ENCODE measurements at places on chromosomes 1 and 21. TPM values are rescaled to one million over a fixed set of nuclear protein-coding genes. Genes with fewer than 3 reads are reported as not detected.

TDRD10 gene
- total RNA-seq = 5.2 TPM

KCNQ4 gene
- 3.1 TPM for total RNA-seq

SPRR3 gene
- not detected for total RNA-seq

FAM78B gene
- total RNA-seq = 1.1 TPM

CFHR2 gene
- total RNA-seq = not detected

- no peak overlapping the region for H3K27ac ChIP-seq
- H3K27me3 ChIP-seq = no peaks in the 10 kb centered on the region
- no peaks in the 10 kb centered on the region for H3K36me3 ChIP-seq
- no peak for DNase-seq
Observed at GRCh38 chr1:89587729-89588161, 45.2 kb upstream of the LRRC8C start.

GRCh38 chr1:25831569-25832196 lies 11.9 kb downstream of the MTFR1L start:
- DNase-seq = no peak
- H3K27ac ChIP-seq = no peak overlapping the region
- H3K4me1 ChIP-seq = peaks cover 2% of the 10 kb centered on the region

DNA sequence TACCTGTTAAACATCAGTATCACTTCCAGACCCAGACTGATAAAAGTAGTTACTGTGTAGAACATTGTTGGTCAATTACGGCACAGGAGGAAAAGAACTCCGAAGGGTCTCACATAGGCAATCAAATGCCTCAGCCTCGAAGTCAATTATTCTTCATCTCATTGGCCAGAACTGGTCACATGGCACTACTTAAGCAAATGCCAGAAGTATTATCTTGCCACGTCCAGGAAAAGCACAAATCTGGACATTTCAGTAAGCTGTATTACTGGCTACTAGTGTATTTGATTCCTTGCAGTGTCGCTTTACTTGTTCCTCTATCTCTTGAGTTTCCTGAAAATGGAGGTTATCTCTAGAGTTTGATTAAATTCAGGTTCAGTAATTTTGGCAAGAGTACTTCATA lies 24.4 kb downstream of the DIO1 start:
- DNase-seq = no peak
- no peaks in the 10 kb centered on the region for H3K27me3 ChIP-seq
- no peaks in the 10 kb centered on the region for H3K4me1 ChIP-seq
- no peak overlapping the region for H3K4me3 ChIP-seq
- no peak overlapping the region for H3K27ac ChIP-seq

- peak overlapping the region; percentile 63 for H3K4me3 ChIP-seq
- H3K4me1 ChIP-seq = peaks cover 47% of the 10 kb centered on the region
- H3K27ac ChIP-seq = peak overlapping the region; percentile 100
- no peaks in the 10 kb centered on the region for H3K27me3 ChIP-seq
- no peaks in the 10 kb centered on the region for H3K36me3 ChIP-seq
- peak; percentile 85 for DNase-seq
Observed at GRCh38 chr1:156499842-156500542, 583 bp downstream of the MEF2D start.

DNA sequence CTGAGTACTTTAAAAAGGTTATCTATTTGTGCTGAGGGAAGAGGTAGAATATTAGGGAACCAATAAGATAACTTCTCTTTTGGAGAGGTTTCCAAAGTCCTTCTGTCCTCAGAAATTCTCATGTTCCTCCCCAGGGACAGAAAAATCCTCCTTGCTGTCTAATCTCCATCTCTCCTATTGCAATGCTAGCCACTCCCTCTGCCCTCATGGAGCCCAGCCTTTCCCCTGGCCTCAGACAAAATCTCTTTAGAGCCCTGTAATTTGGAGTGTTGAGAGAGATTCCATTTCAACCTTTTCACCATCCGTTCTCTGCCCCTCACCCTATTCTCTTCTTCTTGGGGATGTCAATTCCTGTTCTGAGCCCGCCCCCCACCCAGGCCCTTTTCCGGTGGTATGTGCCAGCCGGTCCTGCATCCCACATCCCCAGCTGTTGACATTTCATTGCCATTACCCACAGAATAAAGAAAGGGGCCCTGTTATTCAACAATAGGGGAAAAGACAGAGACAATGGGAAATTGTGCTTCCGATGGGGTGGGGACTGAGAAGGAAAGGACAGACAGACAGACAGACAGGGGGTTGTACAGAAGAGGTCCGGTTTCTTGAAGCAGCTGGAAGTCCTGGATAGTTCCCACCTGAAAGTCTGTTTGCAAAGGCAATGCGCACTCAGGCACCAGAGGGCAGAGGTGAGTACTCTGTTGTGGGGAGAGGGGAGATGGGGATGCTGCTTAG lies at the start of gene HAPLN2:
Gene HAPLN2 (plus strand): TSS at position 563 of the 729 bp plus-strand sequence. CDS start 4,076 bp downstream, outside the sequence.
- H3K36me3 ChIP-seq = no peaks in the 10 kb centered on the region
- H3K4me3 ChIP-seq = no peak within 1 kb of the TSS
- no peak within 1 kb of the TSS for H3K27ac ChIP-seq

DNA sequence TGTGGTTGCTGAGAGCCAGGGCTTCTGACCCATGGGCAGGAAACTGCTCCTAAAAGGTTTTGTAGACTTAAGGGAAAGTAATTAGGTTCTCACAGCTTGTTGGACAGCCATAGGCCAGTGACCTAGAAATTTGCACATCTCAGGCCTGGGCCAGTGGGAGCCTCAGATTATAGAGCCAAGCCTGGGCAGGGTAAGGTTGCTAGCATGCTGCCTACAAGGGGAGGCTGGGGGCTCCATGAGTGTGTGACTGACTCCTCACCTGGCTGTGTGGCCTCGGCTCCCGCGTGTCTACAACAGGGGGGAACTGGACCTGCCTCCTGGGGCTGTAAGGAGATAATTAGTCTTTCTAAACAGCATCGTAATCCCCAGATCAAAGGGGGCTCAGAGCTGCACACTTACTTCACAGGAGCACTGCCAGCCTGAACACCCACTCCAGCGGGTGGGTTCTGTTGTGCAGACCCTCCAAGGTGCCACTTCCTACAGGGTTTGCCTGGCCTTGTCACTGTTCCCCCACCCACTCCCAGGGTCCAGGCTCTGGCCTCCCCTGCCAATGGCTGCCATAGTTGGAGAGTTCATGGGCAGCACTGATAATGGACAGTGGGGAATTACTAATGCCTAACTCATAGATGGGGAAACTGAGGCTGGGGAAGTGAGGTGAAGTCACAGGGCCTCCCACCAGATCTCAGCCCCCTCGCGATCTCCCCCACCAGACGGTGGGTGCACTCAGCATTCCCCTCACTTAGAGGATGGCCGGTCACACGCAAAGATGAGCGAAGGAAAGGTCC lies 230.4 kb upstream of the TMEM51 start:
- no peaks in the 10 kb centered on the region for H3K27me3 ChIP-seq
- no peaks in the 10 kb centered on the region for H3K36me3 ChIP-seq
- DNase-seq = no peak
- peak overlapping the region; percentile 64 for H3K27ac ChIP-seq
- H3K4me1 ChIP-seq = peaks cover 15% of the 10 kb centered on the region

- H3K36me3 ChIP-seq = no peaks in the 10 kb centered on the region
- no peak for DNase-seq
- H3K27ac ChIP-seq = no peak overlapping the region
- H3K27me3 ChIP-seq = no peaks in the 10 kb centered on the region
Observed at GRCh38 chr1:183689762-183690204, 36.7 kb upstream of the APOBEC4 start.

DNA sequence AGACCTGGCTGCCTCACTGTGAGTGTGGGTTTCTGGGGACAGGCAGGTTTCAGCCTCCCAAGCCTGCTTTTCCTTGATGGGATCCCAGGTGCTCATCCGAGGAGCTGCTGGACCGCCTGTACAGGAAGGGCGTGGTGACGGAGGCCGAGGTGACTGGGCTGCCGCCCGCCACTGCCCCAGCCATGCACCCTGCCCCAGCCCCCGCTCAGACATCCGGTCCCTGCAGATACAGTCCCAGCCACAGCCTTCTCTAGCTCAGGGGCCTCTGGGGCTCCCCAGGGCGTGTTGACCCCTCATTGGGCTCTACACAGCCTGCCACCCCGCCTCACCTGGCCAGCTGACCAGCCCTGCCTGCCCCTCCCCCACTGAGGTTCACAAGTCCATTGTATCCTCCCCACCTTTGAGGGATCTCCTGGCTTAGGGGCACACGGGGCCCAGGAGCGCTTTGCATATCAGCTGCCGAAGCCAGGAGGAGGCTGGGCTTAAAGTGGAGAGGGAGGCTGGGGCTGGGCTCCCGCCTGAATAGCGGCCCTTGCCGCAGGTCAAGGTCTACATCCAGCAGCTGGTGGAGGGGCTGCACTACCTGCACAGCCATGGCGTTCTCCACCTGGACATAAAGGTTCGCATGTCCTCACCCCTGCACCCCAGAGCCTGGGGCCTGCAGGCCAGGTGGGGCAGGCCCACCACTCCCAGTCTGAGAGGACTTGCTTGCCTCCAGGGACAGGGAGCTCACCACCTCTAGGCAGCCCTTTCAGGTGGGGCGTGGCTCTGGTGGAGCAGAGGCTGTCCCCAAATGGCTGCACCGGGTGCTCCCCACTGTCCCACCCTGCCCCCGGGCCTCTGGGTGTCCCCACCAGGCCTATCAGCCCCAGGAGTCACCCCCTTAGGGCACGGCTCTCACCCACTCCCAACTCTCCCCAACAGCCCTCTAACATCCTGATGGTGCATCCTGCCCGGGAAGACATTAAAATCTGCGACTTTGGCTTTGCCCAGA lies 38.5 kb downstream of the TRIM11 start:
- H3K4me3 ChIP-seq = no peak overlapping the region
- no peaks in the 10 kb centered on the region for H3K36me3 ChIP-seq
- DNase-seq = no peak
- H3K27ac ChIP-seq = no peak overlapping the region

- H3K4me1 ChIP-seq = peaks cover 10% of the 10 kb centered on the region
- H3K27me3 ChIP-seq = no peaks in the 10 kb centered on the region
- DNase-seq = no peak
- no peaks in the 10 kb centered on the region for H3K36me3 ChIP-seq
- no peak overlapping the region for H3K27ac ChIP-seq
Observed at GRCh38 chr1:8689431-8690252, 127.8 kb downstream of the RERE start.

DNA sequence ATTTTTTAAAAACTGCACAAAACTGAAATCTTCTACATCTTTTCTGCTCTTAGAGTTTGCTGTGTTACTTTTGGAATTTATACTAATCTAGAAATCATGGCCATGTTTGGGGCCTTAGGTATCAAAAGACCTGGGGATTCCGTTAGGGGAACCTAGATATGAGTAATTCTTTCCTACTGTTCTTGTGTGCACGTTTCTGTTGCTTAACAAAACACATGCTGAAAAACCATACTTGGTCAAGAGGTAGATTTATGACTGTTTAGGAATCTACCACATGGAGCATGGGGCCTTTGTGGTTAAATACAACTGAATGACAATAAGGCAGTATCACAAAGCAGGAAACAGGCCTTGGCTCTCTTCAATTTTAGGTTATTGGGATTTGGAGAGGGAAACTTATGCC lies 291.9 kb upstream of the USP25 start:
- DNase-seq = no peak
- no peak overlapping the region for H3K4me3 ChIP-seq
- H3K27me3 ChIP-seq = no peaks in the 10 kb centered on the region
- no peaks in the 10 kb centered on the region for H3K36me3 ChIP-seq
- no peak overlapping the region for H3K27ac ChIP-seq

- no peaks in the 10 kb centered on the region for H3K27me3 ChIP-seq
- DNase-seq = no peak
- no peaks in the 10 kb centered on the region for H3K36me3 ChIP-seq
- no peaks in the 10 kb centered on the region for H3K4me1 ChIP-seq
- no peak overlapping the region for H3K27ac ChIP-seq
Observed at GRCh38 chr21:41651830-41652229, 115.0 kb downstream of the RIPK4 start.

DNA sequence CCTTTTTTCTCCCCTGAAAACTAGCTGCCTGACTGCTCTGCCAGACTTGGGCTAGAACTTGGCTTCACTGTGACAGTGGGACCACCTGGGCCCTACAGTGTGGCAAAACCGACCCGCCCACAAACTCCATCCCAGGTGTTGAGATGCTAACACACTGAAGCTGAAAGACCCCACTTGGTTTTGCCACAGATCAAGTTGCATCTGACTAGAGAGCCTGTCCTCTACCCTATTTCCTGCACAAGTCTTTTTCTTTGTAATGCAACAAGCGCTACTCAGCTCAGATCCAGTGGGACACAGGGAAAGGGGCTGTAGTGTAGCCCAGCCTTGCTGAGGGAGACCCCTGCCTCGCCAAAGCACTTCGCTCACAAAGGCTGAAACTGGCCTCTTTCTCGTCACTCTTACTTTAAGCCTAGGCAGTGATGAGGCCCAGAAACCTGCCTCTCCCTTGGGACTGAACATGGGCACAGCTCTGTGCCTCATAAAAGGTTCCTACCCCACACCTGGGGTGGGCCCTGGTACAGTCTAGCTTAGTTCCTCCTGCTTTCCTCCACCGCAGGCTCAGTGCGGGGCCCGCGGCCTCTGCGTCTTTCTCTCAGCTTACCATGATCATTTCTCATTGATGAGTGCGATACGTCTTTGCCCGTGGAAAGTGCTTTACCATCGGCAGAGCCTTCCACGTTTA lies 9.7 kb downstream of the ALPL start:
- no peak overlapping the region for H3K27ac ChIP-seq
- no peaks in the 10 kb centered on the region for H3K27me3 ChIP-seq
- H3K4me1 ChIP-seq = no peaks in the 10 kb centered on the region
- no peaks in the 10 kb centered on the region for H3K36me3 ChIP-seq

DNA sequence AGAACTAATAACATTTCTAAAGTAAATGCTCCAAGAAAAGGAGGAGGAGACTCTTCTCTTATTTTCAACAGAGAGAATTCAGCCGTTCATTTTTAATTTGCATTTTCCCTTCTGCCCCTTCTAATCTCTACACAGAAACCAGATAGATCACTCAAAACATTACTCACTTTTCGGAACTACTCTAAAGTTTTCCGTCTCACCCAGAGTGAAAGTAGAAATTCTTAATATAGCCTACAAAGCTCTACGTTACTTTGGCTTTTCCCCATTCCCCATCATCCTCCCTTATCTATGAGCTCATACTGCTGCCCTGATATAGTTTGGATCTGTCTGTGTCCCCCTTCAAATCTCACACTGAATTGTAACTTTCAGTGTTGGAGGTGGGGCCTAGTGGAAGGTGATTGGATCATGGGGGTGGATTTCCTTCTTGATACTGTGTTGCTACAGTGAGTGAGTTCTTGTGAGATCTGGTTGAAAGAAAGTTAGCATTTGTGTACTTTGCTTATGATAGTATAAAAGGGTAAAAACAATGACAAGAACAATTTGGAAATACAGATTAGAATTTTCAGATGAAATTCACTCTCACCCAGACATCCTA lies 188.2 kb downstream of the AMY1C start:
- no peaks in the 10 kb centered on the region for H3K4me1 ChIP-seq
- no peak for DNase-seq
- H3K4me3 ChIP-seq = no peak overlapping the region
- H3K27me3 ChIP-seq = no peaks in the 10 kb centered on the region
- H3K36me3 ChIP-seq = no peaks in the 10 kb centered on the region

GRCh38 chr1:228305721-228306152 lies 97.9 kb downstream of the OBSCN start:
- H3K27ac ChIP-seq = no peak overlapping the region
- H3K36me3 ChIP-seq = no peaks in the 10 kb centered on the region
- DNase-seq = no peak

DNA sequence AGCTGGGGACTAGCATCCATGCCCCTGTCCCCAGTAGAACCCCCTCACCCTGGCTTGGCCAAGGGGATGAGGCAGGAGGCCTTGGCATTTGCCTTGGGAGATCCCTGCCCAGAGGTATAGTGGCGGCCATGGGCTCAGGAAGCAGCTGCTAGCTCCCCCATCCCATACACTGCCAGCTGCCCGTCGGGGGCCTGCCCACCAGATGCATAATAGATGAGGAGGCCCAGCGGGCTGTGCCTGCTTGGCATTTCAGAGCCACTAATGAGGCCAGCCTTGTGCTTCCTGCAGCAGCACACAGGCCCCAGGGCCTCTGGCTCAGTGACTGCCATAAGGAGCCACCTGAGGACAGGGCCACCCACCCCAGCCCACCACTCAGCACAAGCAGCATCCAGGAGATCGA lies 23.6 kb downstream of the RAP1GAP start:
- no peaks in the 10 kb centered on the region for H3K27me3 ChIP-seq
- H3K27ac ChIP-seq = no peak overlapping the region
- no peak overlapping the region for H3K4me3 ChIP-seq

All from ovary (tissue), 10 donors.